ENCODE measurements at places on chromosomes 11 and 22.
A peak's percentile ranks its signal among the peaks of the same experiment; 100 is the strongest.

- no peak for DNase-seq
These were observed 1.3 kb upstream of the UCP2 start for GRCh38 chr11:73983741-73984538.

DNA sequence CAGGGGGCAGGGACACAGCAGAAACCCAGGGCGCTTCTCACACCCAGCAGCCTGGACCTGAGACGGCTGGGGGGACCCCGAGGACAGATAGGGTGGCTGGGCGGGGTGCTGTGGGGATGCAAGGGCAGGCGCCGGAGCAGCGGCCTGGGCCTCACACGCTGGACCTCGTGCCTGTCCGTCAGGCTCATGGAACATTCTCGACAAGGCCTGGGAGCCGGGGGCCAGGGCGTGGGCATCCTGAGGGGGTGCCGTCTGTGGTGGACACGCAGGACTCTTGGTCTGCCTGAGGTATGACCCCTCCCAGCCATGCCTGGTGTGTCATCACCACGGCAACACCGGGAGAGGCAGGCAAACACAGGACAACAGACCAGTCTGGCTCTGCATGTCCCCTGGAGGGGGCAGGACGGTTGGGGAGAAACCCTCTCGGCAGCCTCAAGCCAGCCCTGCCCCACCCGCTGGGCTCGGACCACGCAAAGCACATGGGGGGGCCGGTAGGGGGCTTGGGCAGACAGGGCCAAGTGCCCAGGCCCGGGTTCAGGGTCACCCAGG is 21.4 kb downstream of the MRPL23 start:
- no peak for DNase-seq

GRCh38 chr11:13769188-13769587 is 100.7 kb downstream of the FAR1 start:
- no peak for DNase-seq

- no peak for DNase-seq
These were observed 201.9 kb upstream of the PITPNB start for GRCh38 chr22:28120691-28121592.

GRCh38 chr22:38718414-38718813 is 12.7 kb downstream of the GTPBP1 start:
- DNase-seq, result no peak

GRCh38 chr22:20245577-20246367 is 22.3 kb downstream of the RTN4R start:
- no peak for DNase-seq

GRCh38 chr11:123020968-123021367 is 39.3 kb upstream of the BSX start:
- DNase-seq, result no peak

GRCh38 chr22:47846206-47846605 is 1083.8 kb downstream of the TBC1D22A start:
- no peak for DNase-seq

DNA sequence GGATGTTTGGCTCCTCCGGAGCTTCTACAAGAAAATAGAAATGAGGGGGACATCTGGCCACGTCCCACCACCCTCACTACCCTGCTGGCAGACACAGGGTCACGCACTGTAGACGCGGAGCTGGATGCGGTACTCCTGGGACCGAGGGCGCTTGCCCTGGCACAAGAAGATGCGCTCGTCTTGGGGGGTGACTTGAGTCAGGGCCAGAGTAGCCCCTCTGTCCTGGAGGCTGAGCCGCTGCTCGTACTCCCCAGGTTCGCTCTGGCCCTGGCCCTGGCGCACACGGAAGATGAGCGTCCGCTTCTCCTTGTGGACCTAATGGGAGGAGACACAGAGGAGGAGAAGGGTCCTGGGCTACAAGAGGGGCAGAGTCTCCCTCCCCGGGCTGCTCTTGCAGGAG is 2.2 kb downstream of the MCAM start:
- DNase-seq, result no peak

GRCh38 chr11:122737951-122738693 is 82.6 kb downstream of the UBASH3B start:
- no peak for DNase-seq

GRCh38 chr11:114569801-114570200 is 10.1 kb upstream of the NXPE1 start:
- no peak for DNase-seq

DNA sequence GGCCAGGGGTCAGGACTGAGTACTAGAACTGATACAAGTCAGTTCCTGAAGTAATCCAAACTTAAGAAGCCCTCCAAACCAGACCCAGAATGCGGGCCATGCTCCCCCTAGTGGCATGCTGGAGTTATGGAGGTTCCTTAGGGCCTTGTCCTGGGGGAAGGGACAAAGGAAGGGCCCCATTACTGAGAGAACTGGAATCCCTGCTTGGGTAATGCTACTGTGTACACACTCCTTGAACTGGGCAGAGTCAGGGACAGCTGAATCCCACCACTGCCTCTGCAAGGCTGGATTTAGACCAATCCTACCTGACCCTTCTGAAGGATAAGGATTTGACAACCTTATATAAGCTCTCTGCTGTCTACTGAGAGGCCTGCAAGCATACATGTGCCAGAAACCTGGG is 97.3 kb upstream of the AKIP1 start:
- DNase-seq, result peak; percentile 14

- no peak for DNase-seq
These were observed 77.9 kb downstream of the PGR start for GRCh38 chr11:101051677-101052076.

DNA sequence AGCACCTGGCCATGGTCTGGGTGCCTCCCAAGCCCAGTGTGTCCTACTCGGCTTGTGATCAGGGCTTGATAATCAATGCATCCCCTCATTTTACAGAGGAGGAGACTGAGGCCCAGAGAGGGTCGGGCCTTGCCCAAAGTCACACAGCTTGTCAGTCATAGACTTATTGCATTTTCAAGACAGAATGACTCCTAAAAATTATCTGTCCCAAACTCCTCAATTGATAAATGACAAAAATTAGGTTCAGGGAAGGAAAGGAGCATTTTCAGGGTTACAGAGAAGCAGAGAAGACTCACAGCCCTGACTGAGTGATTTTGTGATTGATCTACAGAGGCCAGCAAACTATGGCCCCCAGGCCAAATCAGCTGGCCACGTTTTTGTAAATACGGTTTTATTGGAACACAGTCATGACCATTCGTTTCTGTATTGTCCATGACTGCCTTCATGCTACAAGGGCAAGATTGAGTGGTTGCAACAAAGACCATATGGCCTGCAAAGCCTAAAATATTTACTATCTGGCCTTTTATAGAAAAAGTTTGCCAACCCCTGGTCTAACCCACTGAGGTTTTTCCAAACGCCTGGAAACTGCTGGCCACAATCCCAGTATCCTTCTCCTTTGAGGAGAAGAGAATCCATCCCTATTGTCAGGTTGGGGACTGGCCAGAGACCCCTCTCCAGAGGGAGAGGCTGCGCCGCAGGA is 35.1 kb upstream of the NAV2 start:
- no peak for DNase-seq

- DNase-seq, result no peak
These were observed 18.4 kb downstream of the FAM118B start for GRCh38 chr11:126229858-126230540.

DNA sequence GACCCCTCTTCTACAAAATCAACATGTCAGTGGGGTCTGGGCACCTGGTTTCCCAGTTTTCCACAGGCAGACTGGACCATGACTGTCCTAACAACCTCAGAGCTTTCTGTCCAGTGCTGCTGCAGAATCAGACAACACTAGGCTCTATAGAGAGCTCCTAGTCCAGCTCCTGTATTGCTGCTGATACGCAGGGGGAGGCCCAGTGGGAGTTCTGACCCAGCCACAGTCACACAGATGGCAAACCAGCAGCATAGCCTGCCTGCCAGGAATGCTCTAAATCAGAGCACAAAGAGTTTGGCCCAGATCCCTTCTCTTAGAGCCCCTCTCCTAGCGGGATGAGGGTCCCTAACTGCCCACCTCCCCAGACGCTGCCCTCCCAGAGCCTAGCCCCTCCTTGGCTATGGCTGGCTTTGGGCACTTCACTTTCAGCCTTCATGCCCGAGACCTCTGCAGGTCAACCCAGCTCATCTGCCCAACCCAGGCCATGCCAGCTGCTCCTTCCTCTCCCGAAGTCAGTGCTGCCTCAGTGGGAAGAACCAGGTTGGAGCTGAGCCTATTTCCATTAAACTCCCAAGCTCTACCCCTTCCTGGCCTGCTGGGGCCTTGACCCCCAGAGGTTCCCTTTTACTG is 15.8 kb upstream of the SLCO2B1 start:
- no peak for DNase-seq

DNA sequence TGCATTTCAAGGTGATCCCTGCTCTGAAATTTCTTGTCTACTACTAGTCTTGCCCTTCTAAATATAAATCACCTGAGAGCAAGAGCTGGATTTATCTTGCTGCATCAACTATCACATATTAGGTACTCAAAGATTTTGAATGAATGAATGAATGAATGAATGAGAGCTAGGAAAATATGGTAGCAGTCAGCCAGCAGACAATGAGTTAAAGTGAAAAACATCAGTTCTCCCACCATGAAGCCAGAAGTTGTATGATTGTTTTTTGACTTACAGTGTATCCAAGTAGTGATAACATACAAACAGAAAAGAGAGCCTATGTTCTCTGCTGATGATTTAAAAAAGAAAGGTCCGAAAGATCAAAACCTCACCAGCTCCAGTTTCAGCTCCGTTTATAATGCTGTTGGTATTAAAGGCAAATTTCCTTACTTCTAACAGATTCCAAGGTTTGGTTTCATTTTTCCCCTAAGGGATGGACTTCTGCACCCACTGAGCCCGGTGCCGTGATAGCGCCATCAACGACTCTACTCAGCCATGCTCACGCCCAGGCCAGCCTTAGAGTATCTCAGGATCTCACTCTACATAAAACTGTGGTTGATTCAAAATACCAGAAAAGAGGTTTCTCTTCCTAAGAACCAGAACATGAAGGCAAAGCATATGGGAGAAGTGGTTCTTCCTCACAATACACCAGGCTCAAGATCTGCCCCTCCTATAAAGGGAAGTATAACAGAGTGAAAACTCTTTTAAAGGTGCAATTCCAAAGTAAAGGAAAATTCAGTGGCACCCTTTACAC is 92.0 kb downstream of the SGSM3 start:
- DNase-seq, result no peak

- DNase-seq, result no peak
These were observed 117.3 kb downstream of the CYP2R1 start for GRCh38 chr11:14774721-14775120.

- DNase-seq, result no peak
These were observed 20.5 kb downstream of the THY1 start for GRCh38 chr11:119402470-119402869.

DNA sequence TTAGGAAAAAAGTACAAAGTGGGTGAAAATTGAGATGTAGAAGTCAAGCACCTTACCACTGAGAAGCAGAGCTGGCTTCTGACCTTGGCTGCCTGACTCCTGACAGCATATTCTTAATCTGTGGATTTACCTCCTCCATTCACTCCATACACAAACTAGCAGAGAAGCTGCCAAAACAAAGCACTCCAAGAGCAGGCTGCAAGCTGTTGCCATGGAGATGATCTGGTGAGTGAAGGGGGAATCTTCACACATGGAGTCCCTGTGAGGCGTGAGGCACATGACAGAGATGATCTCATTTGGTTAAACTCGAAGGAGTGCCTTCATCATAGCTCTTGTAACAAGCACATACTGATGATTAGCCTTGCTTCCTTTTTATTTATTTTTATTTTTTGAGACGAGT is 16.1 kb downstream of the COMMD9 start:
- no peak for DNase-seq

DNA sequence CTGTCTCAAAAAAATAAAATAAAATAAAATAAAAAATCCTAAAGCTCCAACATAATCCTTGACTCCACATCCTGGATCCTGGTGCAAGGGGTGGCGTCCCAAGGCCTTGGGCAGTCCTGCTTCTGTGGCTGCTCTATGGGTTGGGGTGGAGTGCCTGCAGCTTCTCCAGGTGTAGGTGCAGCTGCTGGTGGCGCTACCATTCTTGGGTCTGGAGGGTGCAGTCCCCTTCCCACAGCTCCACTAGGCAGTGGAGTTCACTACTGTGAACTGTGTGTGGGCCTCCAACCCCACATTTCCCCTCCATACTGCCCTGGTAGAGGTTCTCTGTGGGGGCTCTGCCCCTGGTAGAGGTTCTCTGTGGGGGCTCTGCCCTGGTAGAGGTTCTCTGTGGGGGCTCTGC is 6.9 kb upstream of the TBC1D22A start:
- DNase-seq, result no peak

GRCh38 chr11:66316849-66317251 is at the start of gene CD248:
Gene CD248 (minus strand): TSS chr11:66317044. CDS start chr11:66317027, 17 bp downstream.
- DNase-seq, result no peak

- DNase-seq, result no peak
These were observed 26.0 kb upstream of the FADD start for GRCh38 chr11:70176940-70177689.

GRCh38 chr11:60370811-60371298 is 7.5 kb upstream of the MS4A7 start:
- DNase-seq, result no peak

DNA sequence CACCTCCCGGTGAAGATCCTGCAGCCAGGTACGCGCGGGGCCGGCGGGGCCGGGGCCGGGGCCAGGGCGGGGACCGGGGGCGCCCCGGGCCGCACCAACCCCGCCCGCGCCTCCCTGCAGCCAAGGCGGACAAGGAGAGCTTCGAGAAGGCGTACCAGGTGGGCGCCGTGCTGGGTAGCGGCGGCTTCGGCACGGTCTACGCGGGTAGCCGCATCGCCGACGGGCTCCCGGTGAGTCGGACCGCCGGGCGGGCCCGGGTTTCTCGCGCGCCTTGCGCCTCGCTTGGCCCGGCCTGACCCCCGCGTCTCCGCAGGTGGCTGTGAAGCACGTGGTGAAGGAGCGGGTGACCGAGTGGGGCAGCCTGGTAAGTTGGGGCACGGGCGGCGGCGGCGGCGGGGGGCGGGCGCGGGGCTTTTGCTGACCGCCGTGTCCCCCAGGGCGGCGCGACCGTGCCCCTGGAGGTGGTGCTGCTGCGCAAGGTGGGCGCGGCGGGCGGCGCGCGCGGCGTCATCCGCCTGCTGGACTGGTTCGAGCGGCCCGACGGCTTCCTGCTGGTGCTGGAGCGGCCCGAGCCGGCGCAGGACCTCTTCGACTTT is 531 bp downstream of the PIM3 start:
- DNase-seq, result no peak

- DNase-seq, result no peak
These were observed 44.1 kb downstream of the PAX6 start for GRCh38 chr11:31767066-31767465.

GRCh38 chr11:1810761-1811160 is 24.0 kb upstream of the SYT8 start:
- DNase-seq, result no peak

DNA sequence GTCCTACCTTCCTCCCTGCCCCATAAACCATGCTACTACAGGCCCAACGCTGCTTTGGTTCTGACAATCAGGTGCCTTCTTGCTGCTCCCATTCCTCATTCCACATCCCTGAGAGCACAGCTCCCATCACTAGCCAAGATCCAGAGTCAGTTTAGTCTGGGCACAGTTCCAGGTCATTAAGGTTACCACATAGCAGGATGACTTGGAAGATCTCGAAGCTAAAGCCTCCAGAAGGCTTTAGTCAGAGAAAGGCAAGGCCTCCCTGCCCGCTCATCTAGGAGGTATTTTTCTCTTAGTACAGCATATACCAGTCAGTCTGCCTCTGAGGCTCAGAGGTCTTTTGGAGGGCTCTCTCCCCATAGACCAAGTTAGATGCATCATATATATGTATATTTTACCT is 30.3 kb downstream of the TRIM66 start:
- no peak for DNase-seq

- DNase-seq, result no peak
These were observed 64.1 kb downstream of the C11orf87 start for GRCh38 chr11:109486129-109486528.
